ENCODE measurements at places on chromosomes 4 and X.

GRCh38 chr4:182265881-182266280, 22.7 kb downstream of the TENM3 start:
- DNase-seq, result no peak

DNA sequence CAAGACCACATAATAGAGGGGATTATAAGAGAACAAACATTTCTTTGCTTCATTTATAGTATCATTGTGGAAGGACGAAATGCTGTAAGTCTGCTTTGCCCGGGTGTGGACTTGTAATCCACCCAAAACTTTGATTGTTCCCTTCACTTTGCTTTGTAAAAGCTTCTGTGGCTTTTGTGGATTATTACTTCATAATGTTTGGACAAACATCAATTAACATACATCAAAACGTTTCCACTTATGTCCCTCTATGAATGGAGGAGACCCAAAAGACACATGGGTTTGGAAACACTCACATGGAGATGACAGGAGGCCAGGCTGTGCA, 415.4 kb downstream of the SPRY1 start:
- no peak for DNase-seq

DNA sequence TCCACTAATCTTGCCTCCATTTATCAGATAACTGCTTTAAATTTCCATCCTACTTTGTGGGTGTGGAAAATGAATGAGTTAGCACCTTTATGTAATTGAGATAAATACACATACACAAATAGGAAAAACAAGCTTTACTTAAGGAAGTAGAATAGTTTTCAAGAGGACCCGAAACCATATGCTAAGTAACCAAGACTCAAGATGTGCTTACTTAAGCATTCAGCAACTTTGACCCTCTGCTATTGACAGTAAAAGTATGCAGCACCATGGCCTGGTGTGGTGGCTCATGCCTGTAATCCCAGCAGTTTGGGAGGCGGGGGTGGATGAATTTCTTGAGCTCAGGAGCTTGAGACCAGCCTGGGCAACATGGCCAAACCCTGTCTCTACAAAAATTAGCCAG, 29.9 kb downstream of the RNF175 start:
- no peak for DNase-seq

DNA sequence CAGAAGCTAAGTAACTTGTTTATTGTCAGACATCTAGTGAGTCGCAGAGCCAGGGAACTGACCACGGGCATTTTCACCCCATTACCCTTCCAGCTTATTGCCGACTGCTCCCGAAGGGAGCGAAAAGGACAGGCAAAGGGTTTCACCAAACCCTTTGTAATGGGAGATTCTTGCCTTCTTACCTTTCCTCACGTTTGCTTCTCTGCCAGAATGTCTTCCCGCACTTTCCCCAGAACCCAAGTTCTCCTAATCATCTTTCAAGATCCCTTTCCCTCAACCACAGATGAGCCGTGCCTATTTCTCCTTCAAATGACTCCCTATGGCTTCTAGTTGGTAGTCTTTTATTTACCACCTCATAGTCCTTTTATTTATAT, 520 bp upstream of the SRP72 start:
- no peak for DNase-seq

DNA sequence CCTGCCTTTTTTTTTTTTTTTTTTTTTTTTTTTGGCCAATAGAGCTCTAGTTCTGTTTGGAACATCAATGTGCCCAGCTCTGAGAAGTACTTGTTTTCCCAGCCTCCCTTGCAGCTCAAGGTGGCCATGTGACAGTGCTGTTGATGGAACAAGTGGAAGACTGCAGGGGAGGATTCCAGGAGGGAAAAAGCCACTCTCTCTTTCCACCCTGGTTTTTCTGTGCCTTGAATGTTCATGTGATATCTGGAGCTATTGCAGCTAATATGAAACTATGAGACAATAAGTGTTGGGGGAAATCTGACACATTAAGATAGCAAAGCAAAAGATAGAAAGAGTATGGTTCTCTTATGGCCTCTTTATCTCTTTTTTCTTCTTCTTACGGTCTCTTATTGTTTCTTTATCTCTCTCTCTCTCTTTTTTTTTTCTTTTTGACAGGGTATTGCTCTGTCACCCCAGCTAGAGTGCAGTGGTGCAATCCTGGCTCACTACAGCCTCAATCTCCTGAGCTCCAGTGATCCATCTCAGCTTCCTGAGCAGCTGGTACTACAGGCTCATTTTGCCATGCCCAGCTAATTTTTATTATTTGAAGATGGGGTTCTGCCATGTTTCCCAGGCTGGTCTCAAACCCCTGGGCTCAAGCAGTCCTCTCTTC, 192.0 kb upstream of the LNX1 start:
- no peak for DNase-seq

Data from COR-L47 (cell line).